ENCODE measurements at places on chromosomes 4 and X.

DNA sequence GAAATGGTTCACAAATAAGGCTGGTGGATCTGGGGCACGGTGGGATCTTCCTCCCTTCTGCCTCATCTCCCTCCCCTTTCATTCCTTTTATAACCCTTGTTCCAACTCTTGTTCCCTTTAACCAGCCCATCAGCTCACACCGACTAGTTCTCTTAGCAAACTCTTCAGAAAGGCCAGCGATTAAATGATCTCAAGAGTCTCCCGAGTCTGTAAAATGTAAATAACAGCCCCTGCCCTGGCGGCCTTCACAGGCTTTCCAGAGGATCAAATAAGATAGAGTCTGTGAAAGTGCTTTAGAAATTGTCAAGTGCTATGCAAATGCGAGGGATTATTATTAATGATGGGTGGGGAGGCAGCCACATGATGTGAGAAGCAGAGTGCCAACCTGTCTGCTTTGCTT is 27.1 kb downstream of the TSC22D3 start:
- no peak for DNase-seq
- no peak overlapping the region for H3K4me3 ChIP-seq
- peaks cover 2% of the 10 kb centered on the region for H3K4me1 ChIP-seq
- H3K27me3 ChIP-seq, result no peaks in the 10 kb centered on the region

- H3K36me3 ChIP-seq, result no peaks in the 10 kb centered on the region
- H3K27ac ChIP-seq, result no peak overlapping the region
- H3K4me1 ChIP-seq, result no peaks in the 10 kb centered on the region
- no peak overlapping the region for H3K4me3 ChIP-seq
- H3K27me3 ChIP-seq, result peaks cover 5% of the 10 kb centered on the region
These were observed 18.8 kb upstream of the YTHDC1 start for GRCh38 chr4:68368691-68369131.

DNA sequence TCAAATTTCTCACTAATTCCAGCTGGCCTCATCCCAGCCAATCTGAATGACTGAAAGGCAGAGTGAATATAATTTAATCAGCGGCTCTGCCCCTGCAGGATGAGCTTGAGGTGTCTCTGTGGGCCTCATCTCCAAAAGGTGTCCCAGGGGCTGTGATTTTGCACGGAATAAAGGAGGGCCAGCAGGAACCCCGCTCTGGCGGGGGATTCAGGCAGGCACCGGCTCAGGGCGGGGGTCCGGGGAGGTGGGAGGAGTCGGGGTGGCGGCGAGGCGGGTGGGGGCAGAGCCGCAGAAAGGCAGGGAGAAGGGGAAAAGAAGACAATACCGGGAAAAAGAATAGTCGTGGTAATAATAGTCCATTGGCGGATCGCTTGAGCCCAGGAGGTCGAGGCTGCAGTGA is 16.0 kb upstream of the ERCC6L start:
- DNase-seq, result no peak
- no peaks in the 10 kb centered on the region for H3K36me3 ChIP-seq
- no peaks in the 10 kb centered on the region for H3K27me3 ChIP-seq
- no peak overlapping the region for H3K27ac ChIP-seq
- H3K4me1 ChIP-seq, result no peaks in the 10 kb centered on the region

GRCh38 chrX:3232262-3232923 is 114.1 kb downstream of the MXRA5 start:
- no peaks in the 10 kb centered on the region for H3K27me3 ChIP-seq
- no peaks in the 10 kb centered on the region for H3K36me3 ChIP-seq
- no peak for DNase-seq
- no peak overlapping the region for H3K4me3 ChIP-seq

GRCh38 chr4:79626611-79627010 is 218.6 kb upstream of the GK2 start:
- no peaks in the 10 kb centered on the region for H3K4me1 ChIP-seq
- no peak overlapping the region for H3K27ac ChIP-seq

DNA sequence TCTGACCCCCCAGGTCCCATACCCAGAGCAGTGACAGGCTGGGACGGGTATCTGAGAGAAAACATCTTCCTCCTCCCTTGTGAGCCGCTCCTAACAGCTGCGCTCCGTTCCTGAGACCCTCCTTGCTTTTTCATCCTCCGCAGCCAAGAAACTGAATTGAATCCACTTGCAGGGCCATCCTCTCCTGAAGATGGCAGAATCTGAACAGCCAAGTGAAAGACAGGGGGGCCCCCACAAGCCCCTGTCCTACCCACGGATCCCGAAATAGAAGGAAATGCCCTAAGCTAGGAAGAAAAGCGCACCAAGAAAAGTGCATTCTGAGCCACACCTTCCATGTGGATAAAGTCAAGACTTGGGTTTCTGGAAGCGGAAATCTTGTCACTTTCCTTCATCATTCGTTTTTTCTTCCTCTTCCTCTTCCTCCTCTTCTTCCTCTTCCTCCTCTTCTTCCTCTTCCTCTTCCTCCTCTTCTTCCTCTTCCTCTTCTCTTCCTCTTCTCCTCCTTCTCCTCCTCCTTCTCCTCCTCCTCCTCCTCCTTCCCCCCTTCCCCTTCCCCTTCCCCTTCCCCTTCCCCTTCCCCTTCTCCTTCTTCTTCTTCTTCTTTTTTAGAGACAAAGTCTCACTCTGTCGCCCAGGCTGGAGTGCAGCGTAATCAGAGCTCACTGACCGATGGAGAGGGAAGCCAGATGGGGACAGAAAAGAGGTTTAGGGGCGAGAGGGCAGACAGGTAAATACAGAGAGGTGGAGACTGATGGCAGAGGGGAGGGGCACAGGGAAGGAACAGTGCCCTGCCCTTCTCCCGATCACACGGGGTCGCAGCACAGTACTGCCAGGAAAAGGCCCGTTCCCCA is 86.0 kb upstream of the WWC2 start:
- peaks cover 4% of the 10 kb centered on the region for H3K4me1 ChIP-seq
- no peaks in the 10 kb centered on the region for H3K36me3 ChIP-seq
- H3K4me3 ChIP-seq, result no peak overlapping the region
- no peaks in the 10 kb centered on the region for H3K27me3 ChIP-seq
- no peak for DNase-seq

DNA sequence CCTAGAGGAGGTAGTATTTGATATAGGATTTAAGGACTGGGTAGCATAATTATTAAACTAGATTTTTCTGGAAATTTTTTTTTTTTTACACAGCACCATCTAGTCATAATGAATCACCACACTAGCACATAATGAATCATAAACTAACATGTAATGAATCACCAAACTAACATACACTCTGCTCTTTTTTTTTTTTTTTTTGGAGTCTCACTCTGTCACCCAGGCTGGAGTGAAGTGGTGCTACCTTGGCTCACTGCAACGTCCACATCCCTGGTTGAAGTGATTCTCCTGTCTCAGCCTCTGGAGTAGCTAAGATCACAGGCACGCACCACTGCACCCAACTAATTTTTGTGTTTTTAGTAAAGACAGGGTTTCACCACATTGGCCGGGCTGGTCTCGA is 92.5 kb downstream of the FAM13A start:
- no peaks in the 10 kb centered on the region for H3K36me3 ChIP-seq
- no peak overlapping the region for H3K27ac ChIP-seq
- no peaks in the 10 kb centered on the region for H3K27me3 ChIP-seq
- DNase-seq, result no peak
- no peak overlapping the region for H3K4me3 ChIP-seq
